ENCODE measurements at places on chromosomes 4 and X. TPM values are rescaled to one million over a fixed set of nuclear protein-coding genes. Genes with fewer than 3 reads are reported as not detected.

DNA sequence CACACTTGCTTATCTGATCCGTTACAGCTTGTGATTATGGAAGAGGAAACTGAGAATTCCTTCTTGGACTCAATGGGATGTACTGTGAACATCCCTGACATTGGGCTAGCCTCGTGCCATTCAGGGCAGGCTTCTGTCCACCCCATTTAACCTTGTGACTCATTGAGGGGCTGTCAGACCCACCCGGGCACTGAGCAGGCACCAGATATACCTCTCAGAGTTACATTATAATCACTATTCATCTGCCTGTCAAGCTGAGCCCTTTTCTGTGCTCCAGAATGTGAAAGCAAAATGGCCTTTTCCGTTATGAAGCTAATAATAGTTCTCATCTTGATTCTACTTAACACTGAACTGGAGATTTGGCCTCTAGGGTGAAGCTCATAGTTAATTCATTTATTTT is 170.6 kb upstream of the SCML1 start:
- DNase-seq = no peak

GRCh38 chrX:80578517-80579105 is 158.4 kb downstream of the TENT5D start:
- peak; percentile 1 for DNase-seq

Gene CD40LG
- not detected for polyA plus RNA-seq

Gene CYBB
- not detected for polyA plus RNA-seq

Gene CPE
- polyA plus RNA-seq = 2.2 TPM
